Brain pericyte (primary cell): ENCODE measurements at places on chromosomes 1 and 21.

DNA sequence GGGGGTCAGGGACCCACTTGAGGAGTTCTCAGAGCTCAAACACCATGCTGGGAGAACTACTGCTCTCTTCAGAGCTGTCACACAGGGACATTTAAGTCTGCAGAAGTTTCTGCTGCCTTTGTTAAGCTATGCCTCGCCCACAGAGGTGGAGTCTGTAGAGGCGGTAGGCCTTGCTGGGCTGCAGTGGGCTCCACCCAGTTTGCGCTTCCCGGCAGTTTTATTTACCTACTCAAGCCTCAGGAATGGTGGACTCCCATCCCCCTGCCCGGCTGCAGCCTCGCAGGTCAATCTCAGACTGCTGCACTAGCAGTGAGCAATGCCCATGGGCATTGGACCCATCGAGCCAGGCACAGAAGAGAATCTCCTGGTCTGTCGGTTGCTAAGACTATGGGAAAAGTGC lies 706.4 kb downstream of the LRRIQ3 start:
- DNase-seq = no peak

DNA sequence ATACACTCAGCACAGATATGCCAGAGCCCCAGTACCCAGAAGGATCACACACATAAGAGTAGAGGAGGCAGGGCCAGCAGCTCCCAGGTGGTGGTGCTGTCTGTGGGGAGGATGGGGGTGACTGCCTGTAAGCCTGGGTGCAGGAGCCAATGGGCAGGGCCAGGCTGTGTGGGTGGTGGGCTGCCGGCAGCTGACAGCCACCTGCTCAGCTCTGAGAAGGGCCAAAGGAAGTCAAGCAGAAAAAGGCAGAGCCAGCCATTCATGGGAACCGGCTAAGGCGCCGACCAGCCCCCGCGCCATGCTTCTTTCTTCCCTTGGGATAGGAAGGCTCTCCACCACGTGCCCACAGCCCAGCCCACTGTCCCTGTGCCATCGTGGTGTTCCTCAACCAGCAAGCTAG lies 14.1 kb downstream of the PIK3C2B start:
- no peak for DNase-seq

GRCh38 chr1:17923666-17924065 lies 168.5 kb downstream of the ACTL8 start:
- no peak for DNase-seq

- DNase-seq = no peak
Observed at GRCh38 chr1:145997016-145997717, 788 bp upstream of the TXNIP start.

DNA sequence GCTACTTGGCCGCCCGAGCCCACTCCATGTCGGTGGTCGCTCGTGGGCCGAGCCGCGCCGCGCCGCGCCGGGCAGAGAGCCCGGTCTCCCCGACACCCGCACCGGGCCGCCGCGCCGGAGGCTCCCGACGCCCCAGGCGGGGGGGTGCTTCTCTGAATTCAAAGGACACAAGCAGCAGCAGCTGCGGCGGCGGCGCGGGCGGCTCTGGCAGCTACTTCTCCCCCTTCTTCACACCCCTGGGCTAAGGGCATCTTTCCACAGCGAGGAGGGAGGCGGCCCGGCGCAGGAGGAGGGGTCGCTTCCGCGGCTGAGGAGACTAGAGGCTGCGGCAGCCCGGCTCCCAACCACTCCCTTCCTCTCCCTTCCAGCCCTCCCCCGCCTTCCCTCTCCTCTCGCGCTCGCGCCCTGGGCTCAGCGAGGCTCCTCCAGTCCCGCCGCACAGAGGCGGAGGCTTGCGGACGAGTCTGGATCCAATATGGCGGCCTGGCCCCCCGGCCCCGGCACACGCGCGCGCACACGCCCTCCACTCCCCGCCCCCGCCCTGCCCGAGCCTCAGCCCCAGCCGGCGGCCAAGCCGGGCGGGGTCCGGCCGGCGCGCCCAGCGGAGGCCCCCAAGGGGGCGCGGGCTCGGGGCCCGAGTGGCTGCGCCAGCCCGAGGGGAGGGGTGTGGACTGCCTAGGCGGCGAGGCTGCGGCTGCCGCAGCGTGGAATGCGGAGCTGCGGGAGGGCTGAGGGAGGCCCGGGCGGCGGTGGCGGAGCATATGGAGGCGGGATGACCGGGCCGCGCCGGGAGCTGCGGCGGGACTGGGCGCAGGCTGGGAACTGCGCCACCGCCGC lies at the start of gene CDC42BPA:
CDC42BPA (minus strand) TSS at position 477 of the 837 bp plus-strand sequence. CDS start 1,310 bp downstream, outside the sequence.
- DNase-seq = peak; percentile 56

DNA sequence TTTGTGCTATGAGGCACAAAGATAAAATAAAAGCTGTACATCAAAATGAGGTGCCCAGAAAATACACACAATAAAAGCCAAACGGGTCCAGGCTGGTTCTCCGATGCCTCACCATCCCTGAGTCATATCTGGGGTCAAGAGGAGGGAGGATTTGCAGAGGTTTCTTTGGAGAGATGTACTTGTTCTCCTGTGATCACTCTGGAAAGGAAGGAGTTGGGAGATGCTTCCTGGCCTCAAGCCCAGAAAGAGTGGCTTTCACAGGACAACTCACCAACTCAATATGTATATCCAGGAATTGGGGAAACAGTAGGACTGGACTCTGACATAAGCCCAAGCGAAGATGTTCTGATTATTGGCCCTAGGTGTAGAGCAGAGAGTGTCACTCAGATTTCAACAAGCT lies 51.9 kb downstream of the DIPK1A start:
- no peak for DNase-seq

- no peak for DNase-seq
Observed at GRCh38 chr1:145846201-145846612, 777 bp downstream of the NUDT17 start.

- no peak for DNase-seq
Observed at GRCh38 chr1:81408419-81408818, 392.3 kb upstream of the ADGRL2 start.

DNA sequence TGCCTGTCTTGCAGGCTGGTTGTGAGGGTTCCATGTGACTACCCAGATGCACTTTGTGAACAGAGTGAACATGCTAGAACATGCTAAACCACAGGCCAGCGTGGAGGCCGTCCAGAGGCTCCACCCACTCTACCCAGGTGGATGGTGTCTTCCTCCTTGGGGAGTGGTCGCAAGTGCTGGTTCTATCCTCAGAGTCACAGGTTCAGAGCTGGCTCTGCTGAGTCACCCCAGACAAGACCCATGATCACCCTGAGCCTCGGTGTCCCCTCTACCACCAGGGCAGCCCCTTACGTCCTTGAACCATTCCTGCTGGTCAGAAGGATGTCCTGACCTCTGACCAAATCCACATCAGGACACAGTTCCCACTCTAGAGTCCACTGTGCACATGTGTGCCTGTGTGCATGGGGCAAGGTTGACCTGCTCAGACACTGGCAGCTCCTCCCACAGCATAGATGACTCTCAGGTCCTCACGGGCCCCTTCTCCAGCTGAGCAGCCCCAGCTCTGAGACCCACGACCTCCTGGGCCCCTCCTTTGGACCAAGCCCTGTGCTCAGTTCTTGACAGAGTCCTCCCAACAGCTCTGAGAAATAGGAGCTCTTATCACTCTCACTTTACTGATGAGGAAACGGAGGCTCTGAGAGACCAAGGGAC lies 391.8 kb downstream of the MATN1 start:
- no peak for DNase-seq

DNA sequence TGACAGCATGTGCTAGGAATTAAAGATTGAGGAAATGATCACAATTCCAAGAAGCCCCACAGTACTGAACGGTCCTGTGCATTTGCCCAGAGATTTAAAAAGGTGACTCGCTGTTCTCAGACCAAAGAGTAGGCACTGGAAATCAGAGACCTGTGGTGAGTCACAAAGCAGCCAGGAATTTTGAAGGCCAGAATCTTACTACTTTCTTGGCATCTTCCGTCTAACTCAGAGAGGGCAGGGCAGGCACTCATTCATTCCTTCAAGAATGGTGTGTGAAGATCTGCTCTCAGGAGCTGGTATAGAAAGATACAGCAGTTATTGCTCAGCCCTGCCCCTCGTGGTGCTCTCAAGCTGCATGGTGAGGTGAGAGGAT lies 57.9 kb downstream of the BRINP2 start:
- DNase-seq = no peak
